ENCODE measurements at places on chromosomes 6 and 20.

DNA sequence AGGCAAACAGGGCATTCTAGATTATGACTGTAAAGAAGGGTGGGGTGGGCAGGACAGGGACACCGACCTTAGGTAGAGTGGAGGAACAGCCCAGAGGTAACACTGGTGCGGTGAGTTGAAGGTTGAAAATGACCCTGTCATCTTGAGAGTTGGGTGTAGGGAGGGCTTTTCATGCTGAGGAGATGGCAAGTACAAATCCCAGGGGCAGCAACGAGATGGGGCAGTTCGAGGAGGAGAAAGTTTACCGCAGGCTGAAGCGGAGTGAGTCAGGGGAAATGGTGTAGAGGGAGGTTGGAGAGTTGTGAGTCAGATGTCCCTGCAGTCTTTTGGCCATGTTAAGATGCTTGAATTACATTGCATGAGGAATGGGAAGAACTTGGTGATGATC, 101.1 kb downstream of the HIVEP1 start:
- peak; percentile 23 for DNase-seq

DNA sequence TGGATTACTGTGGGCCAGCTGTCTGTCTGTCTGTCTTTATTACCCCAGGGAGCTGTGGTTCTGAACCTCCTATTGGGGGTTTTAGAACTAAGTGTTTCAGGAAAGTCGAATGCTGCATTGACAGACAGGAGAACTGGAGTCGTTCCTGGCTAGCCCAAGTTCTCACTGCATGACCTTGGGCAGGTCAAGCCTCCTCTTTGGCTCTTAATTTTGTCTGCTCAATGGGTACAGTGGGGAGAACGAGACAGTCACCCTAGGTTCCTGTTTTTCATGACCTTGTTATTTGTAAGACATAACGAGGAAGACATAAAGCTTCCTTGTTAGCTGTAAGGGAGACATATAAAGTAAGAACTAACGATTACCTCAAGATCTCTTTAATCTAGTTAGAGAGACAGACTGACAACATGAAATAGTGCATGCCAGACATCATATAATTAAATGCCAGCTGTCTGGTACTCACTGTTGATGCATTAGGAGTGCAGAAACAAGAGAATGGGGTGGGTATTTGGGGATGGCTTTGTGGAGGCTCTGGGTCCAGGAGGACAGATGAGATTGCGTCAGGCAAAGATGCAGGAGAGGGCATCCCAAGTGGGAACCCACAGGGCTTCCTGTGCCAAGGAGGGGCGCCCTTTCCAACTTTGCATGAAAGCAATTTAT, 3.7 kb upstream of the CCDC167 start:
- DNase-seq: no peak

- DNase-seq: no peak
These were observed 32.5 kb downstream of the MGME1 start for GRCh38 chr20:18001131-18001921.

- DNase-seq: no peak
These were observed 31.8 kb downstream of the SLC13A3 start for GRCh38 chr20:46619445-46619844.

DNA sequence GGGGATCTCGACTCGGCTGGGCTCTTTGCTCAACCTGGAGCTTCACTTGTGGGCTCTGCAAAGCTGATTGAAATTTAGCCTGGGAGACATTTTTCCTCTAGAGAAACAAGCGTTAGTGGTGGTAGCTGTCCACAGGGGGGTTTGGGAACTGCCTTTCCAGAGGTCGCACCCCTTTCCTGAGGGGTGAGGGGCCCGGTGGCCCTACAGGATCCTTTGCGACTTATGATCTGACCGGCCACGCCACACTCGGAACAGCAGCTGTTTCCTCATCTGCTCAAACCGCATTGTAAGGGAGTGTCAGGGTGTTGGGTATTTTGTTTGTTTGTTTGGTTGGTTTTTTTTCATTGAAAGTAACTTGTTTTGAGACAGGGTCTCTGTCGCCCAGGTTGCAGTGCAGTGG, 21.0 kb downstream of the PNLDC1 start:
- no peak for DNase-seq

GRCh38 chr6:90315354-90315950, 18.8 kb upstream of the BACH2 start:
- DNase-seq: no peak

GRCh38 chr6:39610221-39610620, 115.0 kb downstream of the KIF6 start:
- DNase-seq: no peak

DNA sequence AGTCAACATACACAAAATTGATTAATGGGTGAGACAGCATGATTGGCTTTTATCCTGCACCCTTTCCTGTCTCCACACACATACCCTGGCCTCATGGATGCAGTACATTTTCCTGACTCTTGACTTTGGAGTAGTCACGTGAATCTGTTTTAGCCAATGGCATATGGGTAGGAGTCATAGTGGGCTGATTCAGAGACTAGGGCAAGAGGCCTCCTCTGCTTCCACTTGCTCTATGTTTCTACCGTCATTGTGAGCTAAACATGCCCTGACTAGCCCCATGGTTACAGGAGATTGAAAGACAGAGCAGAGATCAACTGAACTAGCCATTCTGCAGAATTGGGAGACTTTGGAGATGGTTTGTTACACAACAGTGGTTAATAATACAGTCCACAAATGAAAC, 850.0 kb downstream of the DHX35 start:
- DNase-seq: no peak

DNA sequence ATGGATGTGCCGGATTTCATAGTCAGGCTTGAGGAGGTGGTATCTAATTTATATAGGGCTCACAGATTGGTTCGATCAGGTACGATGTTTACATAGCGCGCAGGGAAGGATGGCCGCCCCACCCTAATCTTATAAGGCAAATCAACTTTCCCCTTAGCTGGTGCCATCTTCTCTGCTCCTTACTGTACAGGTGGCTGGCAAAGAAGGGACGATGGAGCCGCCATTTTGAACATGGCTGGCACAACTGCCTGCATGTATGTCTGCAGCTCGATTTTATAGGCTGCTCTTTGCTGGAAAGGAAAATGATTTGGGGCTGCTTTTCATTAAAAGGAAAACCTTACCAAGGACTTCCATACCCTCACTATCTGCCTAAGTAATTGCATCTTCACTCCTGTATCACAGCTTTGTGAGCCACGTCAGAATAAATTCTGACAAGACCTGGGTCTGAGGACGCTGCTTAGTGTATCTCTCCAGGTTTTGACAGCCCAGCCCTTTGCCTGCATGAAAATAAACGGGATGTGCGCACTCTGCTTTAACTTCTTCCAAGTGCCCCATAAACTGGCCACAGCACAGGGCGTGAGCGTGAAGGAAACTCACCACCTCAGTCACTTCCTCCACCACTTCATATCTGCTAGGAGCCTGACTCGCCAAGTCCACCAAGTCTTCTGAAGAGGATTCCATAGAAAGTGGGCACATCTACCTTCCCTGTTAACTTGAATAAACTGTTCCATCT, 109.4 kb upstream of the ARMC2 start:
- no peak for DNase-seq

GRCh38 chr6:41689171-41690008, 46.0 kb downstream of the TFEB start:
- no peak for DNase-seq
